ENCODE measurements at places on chromosomes 13 and 19.

DNA sequence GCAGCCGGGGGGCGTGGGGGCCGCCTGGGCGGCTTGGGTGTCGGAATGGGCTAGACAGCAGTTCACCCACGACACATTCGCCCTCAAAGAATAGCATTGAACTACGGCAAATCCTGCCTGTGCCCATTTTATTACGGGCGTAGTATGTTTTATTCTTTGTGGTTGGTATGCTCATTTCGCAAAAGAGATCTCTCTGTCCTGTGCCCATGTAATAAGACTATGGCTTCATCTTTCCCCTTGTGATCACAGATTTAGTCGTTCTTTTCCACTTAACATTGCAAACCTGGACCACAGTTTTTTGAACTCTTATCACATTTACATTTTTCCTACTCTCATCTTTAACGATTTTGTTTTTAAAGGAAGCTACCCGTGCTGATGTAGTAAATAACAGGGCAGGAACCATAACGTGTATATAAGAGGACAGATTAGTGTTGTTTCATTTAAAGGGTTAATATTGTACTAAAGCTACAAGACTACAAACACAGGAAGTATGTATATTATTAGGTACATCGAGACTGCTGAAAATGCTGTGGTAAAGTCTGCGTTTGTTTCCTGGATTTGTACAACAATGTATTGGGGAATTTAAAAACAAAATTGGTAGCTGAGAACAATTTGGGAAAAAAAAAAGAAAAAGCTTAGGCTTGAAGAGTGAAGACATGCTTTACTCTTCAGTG lies 3.2 kb upstream of the MYCBP2 start:
- DNase-seq: peak; percentile 54

DNA sequence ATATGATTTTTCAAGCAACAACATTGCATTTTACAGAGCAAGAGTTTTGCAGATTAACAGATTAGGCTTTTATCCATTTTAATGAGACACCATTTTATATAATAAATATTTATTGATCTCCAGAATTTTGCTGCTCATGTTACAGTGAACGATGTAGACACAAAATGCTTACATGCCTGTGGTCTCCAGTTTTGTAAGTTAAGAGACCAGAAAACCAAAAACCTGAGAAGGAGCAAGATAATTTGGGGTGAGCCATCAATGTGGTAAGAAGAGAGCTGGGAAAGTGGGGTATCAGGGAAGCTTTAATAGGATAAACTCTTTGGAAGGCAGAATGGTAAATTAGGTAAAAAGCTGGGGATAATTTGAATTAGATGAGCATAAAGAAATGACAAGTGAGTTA lies 2100.5 kb upstream of the PCDH20 start:
- no peak for DNase-seq

GRCh38 chr19:32498648-32499200 lies 82.3 kb upstream of the PDCD5 start:
- no peak for DNase-seq

- no peak for DNase-seq
Measured at GRCh38 chr13:24505256-24505655, 7.3 kb downstream of the PARP4 start.

DNA sequence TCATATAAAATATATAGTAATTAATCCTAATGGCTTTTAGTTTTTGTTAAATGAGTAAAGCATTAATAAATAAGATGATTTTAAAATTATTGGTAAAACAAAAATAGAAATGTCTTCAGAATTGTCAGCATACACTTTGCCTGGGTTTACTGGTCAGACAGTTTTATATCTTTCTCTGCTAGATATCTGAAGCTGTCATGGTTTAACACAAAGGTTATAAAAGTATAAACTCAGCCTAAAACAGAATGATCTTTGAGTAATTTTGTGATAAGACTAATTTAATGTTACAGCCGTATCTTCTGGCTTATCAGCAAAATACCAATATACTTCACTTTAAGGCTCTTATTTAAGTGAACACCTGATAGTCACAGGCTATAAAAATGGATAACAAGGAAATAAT lies 17.8 kb upstream of the NAA16 start:
- no peak for DNase-seq

GRCh38 chr19:4234142-4234861 lies 5.0 kb downstream of the EBI3 start:
- DNase-seq: no peak

GRCh38 chr13:32535115-32535514 lies 3.5 kb downstream of the N4BP2L2 start:
- no peak for DNase-seq

GRCh38 chr13:37136633-37137032 lies 31.2 kb upstream of the CSNK1A1L start:
- DNase-seq: no peak

- no peak for DNase-seq
Measured at GRCh38 chr13:41648314-41648935, 191.1 kb downstream of the RGCC start.

DNA sequence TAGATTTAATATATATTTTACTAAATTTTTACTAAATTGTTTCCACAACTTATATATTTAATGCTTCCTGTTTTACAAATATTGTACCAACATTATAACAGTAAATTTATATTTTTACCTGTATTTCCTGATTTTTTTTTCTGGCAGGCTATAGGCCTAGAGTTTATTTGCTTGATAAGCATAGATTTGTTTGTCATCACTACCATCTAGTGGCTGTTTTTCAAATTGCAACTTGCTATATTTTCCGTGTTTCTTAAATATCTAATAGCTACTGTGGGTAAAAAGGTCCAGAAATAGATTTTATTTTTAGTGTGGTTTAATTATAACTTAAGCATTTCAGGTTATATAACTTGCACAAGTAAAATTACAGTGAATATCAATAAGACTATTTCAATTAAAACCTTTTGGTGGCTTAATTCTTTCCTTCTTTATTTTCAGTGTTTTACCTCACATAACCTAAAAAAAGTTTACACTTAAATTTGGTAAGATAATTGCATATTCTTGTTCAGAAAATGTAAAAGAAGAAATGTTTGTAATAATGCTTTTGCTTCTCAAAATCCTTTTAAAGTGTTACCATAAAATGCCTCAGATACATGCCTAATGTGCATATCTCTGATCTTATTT lies 60.6 kb downstream of the NDFIP2 start:
- DNase-seq: peak; percentile 61

GRCh38 chr13:83325125-83325853 lies 557.0 kb downstream of the SLITRK1 start:
- no peak for DNase-seq

GRCh38 chr13:29081036-29081435 lies 260.9 kb downstream of the MTUS2 start:
- peak; percentile 2 for DNase-seq

DNA sequence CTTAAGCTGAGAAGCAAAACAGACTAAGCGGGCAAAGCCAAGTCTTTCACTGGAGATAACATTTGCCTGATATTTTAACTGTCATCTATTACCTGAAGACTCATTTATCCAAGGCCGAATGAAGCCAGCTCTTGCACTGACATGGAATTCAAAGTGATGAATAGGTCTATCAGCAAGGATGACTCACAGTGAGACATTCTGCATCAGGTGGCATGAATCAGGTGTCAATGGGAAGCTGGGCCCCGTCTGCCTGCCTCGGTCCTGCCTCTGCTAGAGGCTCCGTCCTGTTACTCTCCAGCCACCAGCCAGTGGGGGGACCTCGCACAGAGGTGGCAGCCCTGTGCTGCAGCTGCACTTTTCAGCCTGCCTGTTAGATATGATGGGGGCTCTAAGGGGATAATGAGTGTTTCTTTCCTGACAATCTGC lies 23.5 kb downstream of the STARD13 start:
- DNase-seq: no peak

DNA sequence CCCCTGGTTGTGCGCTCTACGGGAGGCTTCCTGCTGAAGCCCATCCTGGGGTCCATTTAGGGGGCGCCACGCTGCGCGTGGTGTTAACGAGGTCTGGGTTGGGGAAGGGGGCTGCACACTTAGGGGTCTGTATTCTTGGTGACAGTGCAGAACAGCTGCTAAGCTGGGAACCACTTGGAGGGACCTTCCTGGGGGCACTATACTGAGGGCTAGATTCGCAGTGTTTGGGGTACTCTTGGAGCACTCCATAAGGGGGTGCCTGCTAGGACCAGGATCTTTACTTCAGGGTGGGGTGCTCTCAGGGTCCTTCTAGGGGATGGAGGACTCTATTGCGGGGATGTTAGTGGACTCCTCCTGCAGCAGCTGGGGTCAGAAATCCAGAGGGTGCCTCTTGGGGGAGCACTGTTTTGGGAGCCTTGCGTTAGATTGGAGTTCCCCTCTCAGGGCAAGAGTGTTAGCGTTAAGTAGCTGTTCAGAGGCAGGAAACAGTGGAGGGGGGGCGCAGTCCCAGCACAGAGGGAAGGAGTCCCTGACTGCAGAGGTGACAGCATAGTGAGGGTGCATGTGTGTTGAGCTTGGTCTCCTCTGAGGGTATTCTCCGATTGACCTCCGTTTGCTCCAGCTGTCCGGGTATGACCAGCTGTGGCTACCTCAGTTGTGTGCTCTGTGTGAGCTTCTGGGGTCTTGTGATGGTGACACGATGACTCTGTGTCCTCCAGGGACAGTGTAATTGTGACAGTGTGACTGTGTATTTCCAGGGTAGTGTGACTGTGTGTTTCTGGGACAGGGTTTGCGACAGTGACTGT lies 1.1 kb downstream of the PDE4A start:
- DNase-seq: no peak
